ENCODE measurements at places on chromosomes 6 and 20. TPM values are rescaled to one million over a fixed set of nuclear protein-coding genes. Genes with fewer than 3 reads are reported as not detected.

Gene TUBB1
- total RNA-seq, result not detected

Gene VPS16
- total RNA-seq, result 68.1 TPM

Gene TTLL9
- total RNA-seq, result 0.16 TPM

Gene CRISP2
- total RNA-seq, result not detected

Gene SLC22A16
- not detected for total RNA-seq

Gene SLC4A11
- total RNA-seq, result 0.94 TPM

Gene SLC13A3
- total RNA-seq, result 2.2 TPM

All from bronchial smooth muscle cell (primary cell).